Activated CD4-positive, alpha-beta T cell treated with anti-CD3 and anti-CD28 coated beads, Interleukin-2, amount 10 ng/mL, durations not matched to agents 24 days and 14 days (primary cell): ENCODE measurements at places on chromosomes 3 and 15. TPM values are rescaled to one million over a fixed set of nuclear protein-coding genes. Genes with fewer than 3 reads are reported as not detected.

DNA sequence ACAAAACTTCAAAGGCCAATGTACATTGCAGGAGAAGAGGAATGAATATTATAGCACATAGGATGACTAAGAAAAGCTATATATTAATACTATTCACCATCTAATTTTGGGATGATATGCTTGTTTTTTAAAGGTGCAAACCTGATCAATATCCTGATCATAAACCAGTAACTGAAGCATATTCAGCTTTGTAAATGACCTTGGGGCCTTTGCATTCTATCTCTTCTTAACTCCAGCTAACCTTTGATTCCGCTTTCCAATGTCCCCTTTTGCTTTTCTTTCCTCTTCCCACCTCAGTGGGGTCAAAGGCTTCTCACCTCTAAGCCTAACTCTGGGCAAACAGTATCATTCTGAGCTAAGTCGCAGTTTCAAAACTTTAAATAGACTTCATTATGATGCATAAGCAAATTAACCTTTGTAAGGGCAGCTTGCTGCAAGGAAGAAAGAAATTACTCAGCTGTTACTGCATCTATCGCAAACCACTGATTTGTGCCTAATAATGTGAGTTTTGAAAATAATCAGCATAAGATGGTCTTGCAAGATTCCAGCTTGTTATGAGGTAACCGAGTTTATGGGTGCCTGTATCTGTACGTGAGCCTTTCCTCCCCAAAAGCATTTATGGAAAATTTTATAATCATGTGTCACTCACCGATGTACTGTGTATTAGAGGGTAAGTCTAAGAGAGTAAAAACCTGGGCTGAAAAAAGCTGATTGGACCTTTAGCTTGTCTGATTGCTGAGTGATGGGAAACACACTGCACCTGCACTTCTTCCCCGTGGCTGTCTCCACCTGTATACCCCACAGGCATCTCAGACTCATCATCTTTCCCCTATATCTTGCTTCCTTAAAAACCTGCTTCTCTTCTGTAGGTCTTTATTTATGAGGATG is 116.8 kb downstream of the TPRG1 start:
- peak overlapping the region; percentile 6 for H3K4me3 ChIP-seq
- no peak for DNase-seq
- peak overlapping the region; percentile 70 for H3K27ac ChIP-seq
- no peaks in the 10 kb centered on the region for H3K36me3 ChIP-seq
- no peaks in the 10 kb centered on the region for H3K27me3 ChIP-seq
- H3K4me1 ChIP-seq = peaks cover 26% of the 10 kb centered on the region

DNA sequence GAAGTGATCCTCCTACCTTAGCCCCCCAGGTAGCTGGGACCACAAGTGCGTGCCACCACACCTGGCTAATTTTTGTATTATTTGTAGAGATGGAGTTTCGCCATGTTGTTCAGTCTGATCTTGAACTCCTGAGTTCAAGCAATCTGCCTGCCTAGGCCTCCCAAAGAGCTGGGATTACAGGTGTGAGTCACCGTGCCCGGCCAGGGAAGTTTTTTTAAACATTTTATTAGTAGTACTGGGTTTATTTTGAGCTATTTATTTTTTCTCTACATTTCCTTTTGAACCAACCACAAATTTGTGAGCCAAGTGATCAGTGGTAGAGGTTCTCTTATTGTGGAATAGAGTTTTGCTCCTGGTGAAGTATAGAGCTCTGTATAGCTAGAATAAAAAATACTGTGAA is 33.7 kb downstream of the ARMC8 start:
- H3K36me3 ChIP-seq = peaks cover 36% of the 10 kb centered on the region
- peaks cover 17% of the 10 kb centered on the region for H3K4me1 ChIP-seq
- no peak for DNase-seq
- H3K27ac ChIP-seq = no peak overlapping the region
- H3K27me3 ChIP-seq = no peaks in the 10 kb centered on the region

DNA sequence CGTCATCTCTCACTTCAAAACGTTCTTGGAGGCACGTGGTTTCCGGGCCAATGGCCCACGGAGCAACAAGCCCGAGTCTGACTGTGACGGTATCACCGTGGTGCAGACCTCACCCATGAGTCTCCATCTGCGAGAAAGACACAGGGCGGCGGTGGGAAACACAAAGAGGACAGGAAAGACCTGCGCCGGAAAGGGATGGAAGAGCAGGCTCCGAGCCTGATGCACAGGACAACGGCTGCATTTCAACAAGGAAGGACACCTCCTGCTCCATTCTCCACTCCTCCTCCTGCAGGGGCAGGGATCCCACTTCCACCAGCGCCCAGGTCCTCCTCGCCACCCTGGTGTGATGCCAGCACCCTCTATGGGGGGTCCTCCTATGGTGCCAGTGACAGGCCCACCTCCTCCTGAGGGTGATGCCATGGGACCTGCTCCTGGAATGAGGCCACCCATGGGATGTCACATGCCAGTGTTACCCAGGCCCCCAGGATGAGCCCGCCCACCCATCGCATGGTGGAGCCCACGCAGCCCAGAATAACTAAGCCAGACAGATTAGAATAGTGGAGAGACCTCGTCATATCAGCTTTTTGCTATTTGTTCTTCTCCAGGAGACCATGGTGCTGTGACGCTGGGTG is 73.0 kb upstream of the PCSK6 start:
- no peaks in the 10 kb centered on the region for H3K4me1 ChIP-seq
- no peaks in the 10 kb centered on the region for H3K36me3 ChIP-seq
- H3K4me3 ChIP-seq = no peak overlapping the region
- DNase-seq = no peak

GRCh38 chr15:56496635-56497034 is 31.7 kb upstream of the MNS1 start:
- no peak overlapping the region for H3K4me3 ChIP-seq
- peak; percentile 68 for DNase-seq
- H3K27me3 ChIP-seq = peaks cover 22% of the 10 kb centered on the region
- H3K4me1 ChIP-seq = peaks cover 8% of the 10 kb centered on the region
- H3K36me3 ChIP-seq = no peaks in the 10 kb centered on the region

DNA sequence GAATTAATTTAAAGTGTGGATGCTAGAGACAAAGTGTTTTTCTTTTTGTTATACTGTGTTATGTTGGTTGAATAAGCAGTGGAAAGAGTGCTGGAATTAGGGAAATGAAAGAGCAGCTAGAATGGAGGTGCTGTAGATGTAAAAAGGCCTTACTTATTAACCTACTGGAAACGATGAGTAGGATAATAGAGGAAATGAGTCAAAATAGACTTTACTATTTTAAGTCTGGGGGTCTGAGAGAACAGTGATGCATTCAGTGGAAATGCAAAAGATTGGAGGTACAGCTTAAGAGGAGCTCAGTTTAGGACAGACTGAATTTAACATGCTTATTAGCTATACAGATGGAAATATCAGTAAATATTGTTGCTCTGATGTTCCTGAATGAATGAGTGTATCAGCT is 674.0 kb downstream of the OTOL1 start:
- DNase-seq = no peak
- H3K36me3 ChIP-seq = no peaks in the 10 kb centered on the region
- no peaks in the 10 kb centered on the region for H3K4me1 ChIP-seq
- no peak overlapping the region for H3K27ac ChIP-seq
- H3K27me3 ChIP-seq = no peaks in the 10 kb centered on the region

DNA sequence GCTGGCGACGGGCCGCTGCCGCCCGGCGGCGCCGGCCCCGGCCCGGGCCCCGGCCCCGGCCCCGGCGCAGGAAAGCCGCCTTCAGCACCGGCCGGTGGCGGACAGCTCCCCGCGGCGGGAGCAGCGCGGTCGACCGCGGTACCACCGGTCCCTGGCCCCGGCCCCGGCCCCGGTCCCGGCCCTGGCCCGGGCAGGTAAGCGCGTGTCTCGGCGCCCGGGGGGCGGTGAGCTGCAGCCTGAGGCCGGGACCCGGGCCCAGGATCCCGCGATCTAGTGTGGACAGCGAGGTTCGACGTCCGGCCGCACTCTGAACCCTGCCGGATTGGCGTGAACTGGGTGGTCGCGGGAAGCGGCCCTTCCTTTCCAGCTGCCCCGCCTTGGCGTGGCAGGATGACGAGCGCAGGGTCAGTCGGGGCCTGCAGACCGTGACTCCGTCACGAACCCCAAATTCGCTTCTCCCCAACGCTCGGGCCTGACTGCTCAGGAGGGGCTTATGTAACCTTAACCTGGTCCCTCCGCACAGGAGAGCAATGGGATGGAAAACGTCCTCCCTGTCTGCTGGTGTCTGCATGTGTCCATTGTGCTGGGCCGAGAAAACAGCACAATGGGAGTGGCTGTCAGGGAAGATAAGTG is 472 bp downstream of the BSN start:
- peaks cover 19% of the 10 kb centered on the region for H3K4me1 ChIP-seq
- peak; percentile 92 for DNase-seq
- no peaks in the 10 kb centered on the region for H3K36me3 ChIP-seq
- peaks cover 60% of the 10 kb centered on the region for H3K27me3 ChIP-seq
- no peak overlapping the region for H3K27ac ChIP-seq

DNA sequence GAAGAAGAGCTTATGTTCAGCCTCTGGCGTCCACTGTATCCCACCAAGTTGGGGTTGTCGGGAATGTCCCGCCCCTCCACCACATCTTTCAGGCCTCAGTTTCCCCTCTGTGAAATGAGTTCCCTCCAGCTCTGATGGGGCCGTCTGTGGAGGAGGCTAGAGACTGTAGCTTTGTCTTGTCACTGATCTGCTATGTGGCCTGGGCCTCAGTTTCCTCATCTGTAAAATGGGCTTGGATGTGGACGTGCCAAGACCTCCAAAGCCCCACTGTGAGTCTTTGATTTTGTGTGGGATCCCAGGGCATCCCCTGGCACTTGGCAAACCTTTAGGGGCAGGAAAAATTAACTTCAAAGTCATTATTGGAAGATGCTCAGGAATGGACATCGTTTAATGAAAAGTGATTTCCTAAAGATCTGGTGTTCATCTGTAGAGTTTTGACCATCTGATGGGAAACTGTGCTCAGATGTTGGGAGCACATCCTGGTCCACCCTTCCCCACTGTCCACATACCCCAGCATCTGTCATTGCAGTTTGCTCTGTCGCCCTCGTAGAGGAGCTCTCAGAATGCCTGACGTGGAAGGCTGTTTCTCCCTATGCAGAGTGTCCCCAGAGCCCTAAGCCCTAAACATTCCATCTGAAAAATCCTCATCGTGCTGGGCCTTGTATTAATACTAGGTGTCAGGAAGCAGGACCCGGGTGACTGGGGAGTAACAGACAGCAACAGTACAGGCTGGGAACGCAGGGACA is 28.5 kb downstream of the SLC6A6 start:
- DNase-seq = no peak
- peak overlapping the region; percentile 80 for H3K4me3 ChIP-seq
- peaks cover 17% of the 10 kb centered on the region for H3K36me3 ChIP-seq
- peaks cover 81% of the 10 kb centered on the region for H3K4me1 ChIP-seq

DNA sequence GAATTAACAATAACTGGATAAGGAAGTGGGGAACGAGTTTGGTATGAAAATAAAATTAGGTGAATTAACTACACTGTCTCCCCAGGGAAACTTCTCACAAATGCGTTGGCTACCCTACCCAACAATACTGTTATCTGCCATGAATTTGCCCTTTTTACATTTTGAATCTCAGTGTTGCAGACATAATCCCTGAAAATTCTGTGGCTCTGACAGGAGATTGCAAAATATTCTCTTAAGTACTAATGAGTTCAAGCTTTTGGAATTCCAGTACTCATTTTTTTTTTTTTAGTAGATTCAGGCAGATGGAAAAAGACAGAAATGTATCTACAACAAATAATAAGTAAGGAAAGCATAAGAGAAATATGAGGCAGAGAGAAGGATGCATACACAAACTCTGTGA is 332.6 kb downstream of the LSAMP start:
- H3K27ac ChIP-seq = no peak overlapping the region
- H3K27me3 ChIP-seq = no peaks in the 10 kb centered on the region
- no peak overlapping the region for H3K4me3 ChIP-seq
- no peak for DNase-seq
- no peaks in the 10 kb centered on the region for H3K36me3 ChIP-seq

DNA sequence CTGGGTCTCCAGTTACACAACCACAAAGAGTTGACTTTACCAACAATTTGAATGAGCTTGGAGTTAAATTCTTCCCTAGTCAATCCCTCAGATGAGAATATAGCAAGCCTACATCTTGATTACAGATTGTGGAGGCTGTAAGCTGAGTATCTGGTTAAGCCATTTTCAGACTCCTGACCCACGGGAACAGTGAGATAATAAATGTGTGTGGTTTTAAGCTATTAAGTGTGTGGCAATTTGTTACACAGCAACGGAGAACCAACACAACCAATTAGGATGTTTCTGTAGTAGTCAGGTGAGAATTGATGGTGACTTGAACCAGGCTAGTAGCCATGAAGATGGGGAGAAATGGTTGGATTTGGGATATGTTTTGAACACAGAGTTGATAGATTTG is 37.7 kb upstream of the SLC4A7 start:
- no peak for DNase-seq
- H3K27ac ChIP-seq = no peak overlapping the region
- peaks cover under 1% of the 10 kb centered on the region for H3K4me1 ChIP-seq
- H3K36me3 ChIP-seq = no peaks in the 10 kb centered on the region
- H3K4me3 ChIP-seq = no peak overlapping the region
- peaks cover 2% of the 10 kb centered on the region for H3K27me3 ChIP-seq

DNA sequence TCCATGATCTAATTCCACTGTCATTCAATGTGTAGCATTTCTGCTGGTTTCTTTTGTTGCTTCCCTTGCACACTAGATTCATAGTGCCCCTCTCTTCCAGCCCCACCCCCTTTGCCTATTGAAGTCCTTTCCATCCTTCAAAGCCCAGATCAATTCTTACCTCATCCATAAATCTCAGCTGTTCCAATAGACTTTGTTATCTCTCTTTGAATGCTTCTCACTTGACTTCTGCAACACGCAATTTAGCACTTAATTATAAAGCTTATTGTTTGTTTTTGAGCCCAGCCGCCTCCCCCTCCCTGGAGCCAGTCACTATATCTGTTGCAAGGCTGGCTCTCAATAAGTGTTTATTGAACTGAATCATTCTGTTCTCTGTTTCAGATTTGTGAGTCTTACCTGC is 174.6 kb upstream of the TBL1XR1 start:
- H3K4me1 ChIP-seq = peaks cover 2% of the 10 kb centered on the region
- DNase-seq = no peak
- no peak overlapping the region for H3K4me3 ChIP-seq
- no peaks in the 10 kb centered on the region for H3K36me3 ChIP-seq
- no peak overlapping the region for H3K27ac ChIP-seq

The BFSP2 gene
- total RNA-seq = not detected in 2 replicates

GRCh38 chr15:75782926-75783325 is 60.3 kb upstream of the UBE2Q2 start:
- H3K36me3 ChIP-seq = no peaks in the 10 kb centered on the region
- peaks cover 40% of the 10 kb centered on the region for H3K27me3 ChIP-seq
- no peak overlapping the region for H3K27ac ChIP-seq
- no peaks in the 10 kb centered on the region for H3K4me1 ChIP-seq
- DNase-seq = no peak

GRCh38 chr3:184525337-184526087 is 36.1 kb upstream of the EPHB3 start:
- peaks cover 15% of the 10 kb centered on the region for H3K4me1 ChIP-seq
- H3K36me3 ChIP-seq = no peaks in the 10 kb centered on the region
- peak overlapping the region; percentile 75 for H3K27ac ChIP-seq
- peak overlapping the region; percentile 88 for H3K4me3 ChIP-seq
- DNase-seq = peak; percentile 76

The CAMK1 gene
- 81.0 and 83.7 TPM in 2 replicates for total RNA-seq

The ATP8B4 gene
- 29.9 and 38.5 TPM in 2 replicates for total RNA-seq

The SYNPR gene
- not detected in 2 replicates for total RNA-seq

- no peaks in the 10 kb centered on the region for H3K27me3 ChIP-seq
- H3K36me3 ChIP-seq = no peaks in the 10 kb centered on the region
- H3K27ac ChIP-seq = no peak overlapping the region
- no peak for DNase-seq
- H3K4me3 ChIP-seq = no peak overlapping the region
- no peaks in the 10 kb centered on the region for H3K4me1 ChIP-seq
Observed at GRCh38 chr3:36219398-36219797, 160.9 kb upstream of the STAC start.

GRCh38 chr15:58522865-58523264 is 91.1 kb downstream of the LIPC start:
- no peak overlapping the region for H3K4me3 ChIP-seq
- H3K36me3 ChIP-seq = no peaks in the 10 kb centered on the region
- DNase-seq = no peak
- H3K27me3 ChIP-seq = no peaks in the 10 kb centered on the region
- no peak overlapping the region for H3K27ac ChIP-seq
- peaks cover 41% of the 10 kb centered on the region for H3K4me1 ChIP-seq
